ENCODE measurements at places on chromosomes 7 and 10.

DNA sequence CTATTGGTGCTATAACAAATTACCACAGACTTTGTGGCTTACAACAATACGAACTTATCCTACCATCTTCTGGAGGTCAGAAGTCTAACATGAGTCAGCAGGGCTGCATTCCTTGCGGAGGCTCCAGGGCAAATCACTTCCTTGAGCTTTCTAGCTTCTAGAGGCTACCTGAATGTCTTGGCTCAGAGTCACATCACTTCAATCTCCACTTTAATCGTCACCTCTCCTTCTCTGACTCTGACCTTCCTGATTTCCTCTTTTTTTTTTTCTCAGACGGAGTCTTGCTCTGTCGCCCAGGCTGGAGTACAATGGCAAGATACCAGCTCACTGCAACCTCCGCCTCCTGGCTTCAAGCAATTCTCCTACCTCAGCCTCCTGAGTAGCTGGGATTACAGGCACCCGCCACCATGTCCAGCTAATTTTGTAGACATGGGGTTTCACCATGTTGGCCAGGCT lies 44.6 kb upstream of the ANAPC16 start:
- no peak for DNase-seq

- no peak for DNase-seq
Measured at GRCh38 chr10:83023662-83024061, 1115.6 kb upstream of the GHITM start.

- no peak for DNase-seq
Measured at GRCh38 chr7:85004402-85004801, 182.5 kb downstream of the SEMA3D start.

GRCh38 chr10:66698069-66698468 lies 227.8 kb upstream of the LRRTM3 start:
- no peak for DNase-seq

DNA sequence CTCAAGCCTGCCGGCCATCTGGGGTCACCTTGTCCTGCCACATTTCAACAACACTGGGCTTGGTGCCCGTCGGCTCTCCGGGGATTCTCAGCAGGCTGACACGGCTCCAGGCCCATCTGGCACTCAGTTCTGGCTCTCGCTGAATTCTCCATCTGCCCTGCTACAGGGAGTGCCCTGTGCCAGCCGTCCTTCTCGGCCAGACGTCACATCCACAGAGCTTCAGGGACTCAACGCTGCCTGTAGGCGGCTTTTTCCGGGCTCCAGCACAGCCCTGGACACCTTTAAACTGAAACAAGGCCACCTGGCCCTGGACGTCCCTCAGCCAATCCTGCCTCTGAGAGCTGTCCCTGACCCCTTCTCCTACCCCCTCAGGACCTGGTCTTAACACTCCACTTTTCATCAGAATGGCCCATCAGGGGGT lies 43.0 kb downstream of the TMEM130 start:
- peak; percentile 88 for DNase-seq

- DNase-seq, result no peak
Measured at GRCh38 chr10:43647576-43647975, 1.1 kb downstream of the ZNF32 start.

GRCh38 chr10:27658788-27659187 lies 86.8 kb downstream of the MKX start:
- DNase-seq, result no peak

DNA sequence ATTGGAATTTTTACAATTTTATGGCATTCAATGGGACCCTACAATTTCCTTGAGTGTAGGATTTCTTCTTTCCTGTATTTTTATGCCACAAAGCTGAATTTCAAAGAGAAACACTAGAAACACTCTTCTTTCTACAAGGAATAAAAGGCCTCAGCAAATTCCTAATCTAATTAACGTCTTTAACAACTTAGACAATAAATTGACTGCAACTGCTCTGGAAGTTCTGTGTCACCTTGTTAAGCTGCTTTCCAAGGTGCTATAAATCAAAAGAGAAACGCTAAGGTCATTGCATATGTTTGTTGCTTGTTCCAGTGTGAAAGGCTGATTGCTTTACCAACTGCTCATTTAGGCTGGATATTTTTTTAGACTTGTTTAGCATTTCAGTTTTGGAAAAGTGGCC lies 182.2 kb downstream of the POLR1F start:
- DNase-seq, result no peak

DNA sequence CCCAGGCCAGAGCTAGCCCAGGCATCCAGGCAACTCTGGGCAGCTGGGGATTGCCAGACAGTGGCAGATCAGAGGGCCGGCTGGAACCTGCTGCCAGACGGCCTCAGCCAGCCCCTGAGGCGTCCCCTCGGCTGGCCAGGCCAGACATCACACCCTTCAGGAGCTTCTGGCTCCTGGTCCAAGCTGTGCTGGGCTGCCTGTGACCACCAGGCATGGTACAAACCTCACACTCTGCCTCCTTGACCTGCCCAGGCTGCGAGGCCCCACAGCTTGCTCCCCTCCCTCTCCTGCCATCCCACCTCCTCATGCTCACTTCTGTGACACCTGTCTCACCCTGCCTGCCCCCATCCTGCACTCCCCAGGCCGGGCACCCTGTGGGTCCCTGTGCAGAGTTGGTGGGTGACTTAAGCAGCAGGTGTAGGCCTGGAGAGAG lies 5.7 kb downstream of the DEPP1 start:
- DNase-seq, result no peak

DNA sequence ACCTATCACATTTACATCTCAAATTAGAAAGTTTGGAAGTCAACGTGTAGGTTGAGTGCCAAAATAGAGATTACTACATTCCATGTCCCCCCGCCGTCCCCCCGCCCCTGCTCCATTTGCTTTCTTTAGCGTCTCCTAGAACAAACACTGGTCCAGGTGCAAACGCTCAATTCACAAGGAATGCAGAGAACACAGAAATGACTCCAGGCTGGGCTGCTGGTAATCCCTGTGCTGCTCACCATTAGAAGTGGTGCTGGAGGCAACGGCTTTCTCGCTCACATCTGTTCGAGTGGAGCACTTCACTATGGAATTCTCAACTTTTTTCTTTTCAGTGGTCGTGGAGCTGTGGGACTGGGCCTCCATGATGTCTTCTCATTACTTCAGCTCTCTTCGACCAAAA lies 14.1 kb downstream of the GLI3 start:
- no peak for DNase-seq

- DNase-seq, result no peak
Measured at GRCh38 chr7:28738412-28738811, 219.7 kb downstream of the TRIL start.

DNA sequence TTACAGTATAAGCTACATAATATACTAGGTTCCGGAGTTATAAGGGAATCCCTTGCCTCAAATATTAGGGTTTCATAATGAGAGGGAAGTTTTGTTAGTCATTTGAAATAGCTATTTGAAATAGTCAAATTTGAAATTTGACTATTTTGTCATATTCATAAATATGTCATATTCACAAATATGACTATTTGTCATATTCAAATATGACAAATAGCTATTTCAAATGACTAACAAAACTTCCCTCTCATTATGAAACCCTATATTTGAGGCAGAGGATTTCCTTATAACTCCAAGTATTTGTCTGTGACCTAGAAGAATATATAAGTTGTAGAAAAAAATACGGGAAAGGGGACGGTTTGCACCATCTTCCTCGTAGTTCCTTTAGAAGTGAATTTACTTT lies 76.6 kb downstream of the HDAC9 start:
- DNase-seq, result no peak

GRCh38 chr7:89607792-89608191 lies 546.5 kb upstream of the STEAP1 start:
- DNase-seq, result peak; percentile 53

GRCh38 chr7:156929789-156930539 lies 19.5 kb upstream of the NOM1 start:
- DNase-seq, result no peak

- DNase-seq, result no peak
Measured at GRCh38 chr10:856416-857157, 74.9 kb downstream of the LARP4B start.

GRCh38 chr7:49530481-49530880 lies 243.0 kb upstream of the VWC2 start:
- no peak for DNase-seq

DNA sequence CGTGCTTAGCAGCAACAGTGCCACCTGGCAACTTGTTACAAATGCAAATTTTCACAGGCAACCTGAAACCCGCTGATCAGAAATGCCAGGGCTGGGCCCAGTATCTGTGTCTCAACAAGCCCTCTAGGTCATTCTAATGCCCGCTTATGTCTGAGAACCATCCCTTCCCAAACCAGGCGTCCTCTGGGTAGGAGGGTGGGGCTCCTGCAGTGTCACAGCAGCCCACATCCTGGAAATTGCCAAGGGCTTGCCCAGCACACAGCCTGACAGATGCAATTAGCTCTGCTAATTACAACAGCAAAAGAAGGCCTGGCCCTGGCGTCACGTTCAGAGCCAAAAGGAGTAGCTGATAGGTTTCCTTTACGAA lies 15.9 kb downstream of the ITPRIP start:
- peak; percentile 23 for DNase-seq

DNA sequence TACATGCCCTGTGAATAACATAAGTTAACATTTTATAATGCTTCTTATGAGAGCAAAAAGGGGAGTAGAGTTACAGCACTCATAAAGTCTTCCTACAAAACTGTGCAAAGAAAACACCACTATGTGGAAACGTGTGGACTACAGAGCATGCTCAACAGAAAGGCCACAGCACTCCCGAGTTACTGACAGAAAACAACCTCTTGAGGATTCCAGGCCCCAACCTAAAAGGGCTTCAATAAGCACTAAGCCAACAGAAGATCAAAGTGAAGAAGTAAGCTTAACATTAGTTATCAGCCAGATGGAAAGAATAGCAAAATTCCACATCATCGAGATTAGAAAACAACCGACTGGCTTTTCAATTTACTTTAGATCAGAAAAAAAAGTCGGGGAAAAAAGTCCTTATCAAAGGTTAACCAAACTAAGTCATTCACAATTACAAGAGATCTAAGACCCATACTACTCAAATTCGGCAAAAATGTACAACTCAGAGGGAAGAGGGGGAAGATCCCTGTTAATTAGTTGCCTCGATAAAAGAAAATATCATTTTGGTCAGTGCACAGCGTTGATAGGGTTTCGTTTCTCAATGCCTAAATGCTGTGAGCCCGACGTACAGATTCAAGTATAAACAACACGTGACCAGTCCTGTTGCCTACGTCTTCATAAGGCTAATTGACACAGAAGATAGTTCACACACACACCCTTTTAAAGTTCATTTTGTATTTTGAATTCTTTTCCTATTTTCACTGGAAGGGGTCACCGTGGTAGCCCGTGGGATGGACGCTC lies 1.4 kb downstream of the KBTBD2 start:
- peak; percentile 61 for DNase-seq

GRCh38 chr7:157970744-157971143 lies 616.9 kb downstream of the PTPRN2 start:
- DNase-seq, result no peak

DNA sequence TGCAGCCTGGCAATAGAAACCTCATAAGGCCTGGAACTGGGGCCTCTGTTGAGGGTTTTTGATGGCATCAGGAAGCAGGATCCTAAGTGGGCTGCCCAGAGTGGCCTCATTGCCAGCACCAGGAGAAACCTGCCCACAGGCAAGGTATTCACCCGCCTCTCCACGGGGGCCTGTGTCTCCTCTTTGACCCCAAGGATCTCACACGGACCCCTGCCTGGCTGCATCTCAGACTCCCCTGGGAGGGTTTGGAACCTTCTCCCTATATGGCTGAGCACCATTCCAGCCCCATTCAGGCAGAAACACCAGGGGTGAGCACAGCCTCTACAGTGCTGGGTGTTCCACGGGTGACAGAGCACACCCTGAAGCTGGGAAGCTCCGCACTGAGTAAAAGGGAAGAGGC lies 14.6 kb upstream of the C10orf71 start:
- no peak for DNase-seq

- DNase-seq, result no peak
Measured at GRCh38 chr7:130909881-130910672, 176.1 kb upstream of the KLF14 start.

- DNase-seq, result no peak
Measured at GRCh38 chr7:29005829-29006228, 47.7 kb upstream of the TRIL start.

- no peak for DNase-seq
Measured at GRCh38 chr7:86785641-86786040, 141.9 kb downstream of the GRM3 start.

GRCh38 chr7:94301024-94301586 lies 93.6 kb upstream of the COL1A2 start:
- DNase-seq, result no peak

DNA sequence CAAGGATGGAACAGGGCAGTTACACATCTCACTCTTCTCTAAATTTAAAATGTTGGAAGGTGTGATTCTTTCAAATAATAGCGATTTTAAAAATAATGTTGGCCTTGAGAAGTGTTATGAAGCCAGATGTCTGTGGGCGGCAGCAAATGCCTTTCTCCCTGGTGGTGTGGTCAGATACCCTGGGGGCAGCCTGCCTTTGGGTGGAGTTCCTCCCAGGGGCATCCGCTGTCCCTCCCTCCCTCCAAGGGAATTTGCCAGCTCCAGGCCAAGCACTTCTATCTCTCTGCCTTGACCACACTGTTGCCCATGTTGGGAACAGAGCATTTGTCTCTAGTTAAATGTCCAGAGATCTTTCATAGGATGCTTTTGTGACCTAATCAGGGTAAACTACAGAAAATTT lies 121.4 kb downstream of the POU6F2 start:
- no peak for DNase-seq

DNA sequence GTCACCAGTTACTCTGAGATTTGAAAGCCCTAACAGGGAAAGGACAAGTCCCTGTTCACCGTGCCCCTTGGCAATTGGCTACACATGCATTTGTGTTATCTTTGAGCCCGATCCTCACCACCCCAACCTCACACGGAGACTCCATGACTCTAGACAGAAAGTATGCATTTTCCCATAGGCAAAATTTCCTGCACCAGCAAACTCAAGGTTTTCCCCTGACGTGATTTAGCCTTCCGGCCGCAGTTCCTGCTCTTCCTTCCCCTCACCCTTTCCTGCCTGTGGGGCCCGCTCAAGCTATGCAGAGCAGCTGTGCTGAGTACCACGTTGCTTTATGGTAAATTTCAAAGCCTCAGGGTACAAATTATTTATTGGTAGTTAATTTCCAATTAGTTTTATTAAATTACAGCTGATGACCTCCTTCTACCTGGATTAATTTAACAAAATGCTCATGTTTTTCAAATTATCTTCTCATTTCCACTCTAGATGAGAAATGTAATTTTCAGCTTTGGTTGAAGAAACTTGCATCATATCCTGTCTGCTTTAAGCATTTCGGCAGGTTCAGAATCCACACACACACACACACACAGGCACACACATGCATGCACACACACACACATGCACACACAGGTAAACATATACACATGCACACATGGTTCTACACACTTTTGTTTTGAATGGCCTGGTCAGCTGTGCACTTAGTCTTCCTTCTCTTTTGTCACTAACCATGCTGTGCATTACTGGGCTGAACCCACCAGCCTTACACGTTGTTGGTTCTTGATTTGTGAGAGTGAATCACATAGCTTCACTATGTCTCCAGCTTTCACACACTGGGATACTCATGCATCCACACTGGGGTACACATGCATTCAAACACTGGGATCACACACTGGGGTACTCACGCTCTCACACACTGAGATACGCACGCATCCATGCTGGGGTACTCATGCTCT lies 283.1 kb upstream of the PITRM1 start:
- DNase-seq, result no peak

GRCh38 chr10:69307434-69307833 lies 29.1 kb downstream of the HK1 start:
- no peak for DNase-seq
